ENCODE measurements at places on chromosomes 16 and 17.

DNA sequence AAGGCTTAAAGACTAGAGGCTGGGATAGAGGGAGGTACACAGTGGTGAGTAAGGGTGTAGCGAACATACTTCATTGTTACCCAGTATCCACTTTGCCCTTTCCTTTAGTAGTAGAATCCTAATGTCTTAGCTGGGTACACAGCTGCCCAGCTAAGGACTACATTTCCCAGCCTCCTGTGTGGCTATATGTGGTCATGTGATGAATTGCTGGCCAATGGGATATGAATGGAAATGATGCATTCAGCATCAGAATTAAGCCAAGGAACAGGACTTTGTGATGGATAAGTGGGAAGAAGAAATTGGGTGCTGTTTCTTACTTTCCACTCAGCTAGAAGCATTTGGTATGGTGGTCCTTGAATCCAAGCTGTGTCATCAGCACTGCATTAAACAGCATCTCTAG, 55.9 kb downstream of the FOXL1 start:
- no peak for DNase-seq

DNA sequence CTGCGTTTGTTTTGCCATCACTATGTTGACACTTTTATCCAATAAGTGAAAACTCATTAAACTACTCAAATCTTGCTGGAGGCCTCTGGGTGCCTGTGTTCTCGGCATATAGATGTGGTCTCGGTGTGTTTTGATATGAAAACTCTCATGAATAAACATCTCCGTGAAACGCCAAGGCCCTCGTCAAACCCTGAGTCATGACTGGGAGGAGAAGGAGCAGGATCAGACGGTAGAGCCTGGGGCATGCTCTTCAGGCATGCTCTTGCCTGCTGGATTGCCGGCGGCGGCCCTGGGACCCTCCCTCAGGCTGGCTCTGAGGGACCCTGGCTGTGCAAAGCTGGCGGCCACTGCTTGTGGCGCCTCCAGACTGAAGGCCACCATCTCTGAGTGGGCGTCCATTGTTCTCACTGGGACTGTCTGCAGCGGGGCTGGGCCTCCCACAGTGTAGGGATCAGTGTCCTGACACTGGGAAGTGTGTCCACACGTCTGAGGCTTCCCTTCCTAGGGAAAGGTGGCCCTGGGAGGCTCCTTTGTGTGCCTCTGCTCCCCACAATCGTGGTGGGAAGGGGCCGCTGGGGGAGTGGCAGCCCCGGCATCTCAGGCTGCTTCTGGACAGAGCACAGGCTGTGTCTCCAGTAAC, 1.7 kb upstream of the NPB start:
- DNase-seq, result no peak

GRCh38 chr17:29714146-29714545, 91.4 kb upstream of the CORO6 start:
- no peak for DNase-seq

DNA sequence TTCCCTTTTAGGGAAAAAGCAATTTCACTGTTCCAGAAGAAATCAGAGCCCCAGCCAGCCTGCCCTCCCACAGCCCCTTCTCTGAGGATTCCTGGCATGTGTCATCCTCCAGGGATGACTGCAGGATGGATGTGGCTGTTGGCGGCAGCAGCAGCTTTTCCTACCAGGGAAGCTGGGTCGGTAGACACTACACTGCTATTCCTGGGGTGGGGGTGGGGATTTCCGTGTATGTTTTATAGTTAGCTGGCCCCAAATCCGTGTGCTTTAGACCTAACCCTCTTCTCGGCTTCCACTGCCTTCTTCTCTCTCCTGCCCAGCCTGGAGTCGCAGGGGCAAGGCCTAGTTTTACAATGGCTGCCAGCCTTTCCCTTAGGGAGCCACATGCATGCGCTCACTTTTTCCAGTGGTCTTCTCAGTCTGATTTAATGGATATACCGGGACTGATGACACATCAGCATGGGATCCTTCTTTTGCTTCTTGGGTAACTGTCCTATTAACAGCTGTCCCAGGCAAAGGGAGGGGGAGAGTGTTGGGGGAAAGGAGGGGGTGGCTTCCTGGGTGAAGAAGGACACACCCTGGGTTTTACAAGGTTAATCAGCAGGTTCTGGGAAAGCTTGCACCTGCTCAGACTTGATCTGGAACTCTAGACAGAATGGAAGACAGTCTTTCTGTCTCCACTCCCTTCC, 2.7 kb upstream of the NFE2L1 start:
- DNase-seq, result no peak

DNA sequence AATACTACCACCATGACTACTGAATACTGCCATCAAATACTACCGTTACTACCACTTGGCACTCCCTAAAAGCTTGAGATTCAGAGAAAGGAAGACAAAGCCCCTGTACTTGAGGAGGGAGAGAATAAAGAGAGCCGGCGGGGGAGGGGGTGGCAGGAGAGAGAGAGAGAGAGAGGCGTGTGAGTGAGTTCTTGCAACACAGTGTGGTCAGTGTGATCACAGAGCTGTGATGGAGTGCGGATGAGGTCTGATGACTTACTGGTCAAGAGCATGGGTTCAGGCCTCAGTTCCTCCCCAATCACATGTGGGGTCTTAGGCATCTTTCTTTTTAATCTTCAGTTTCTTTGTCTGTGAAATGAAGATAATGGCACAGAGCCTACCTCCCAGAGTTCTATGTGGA, 19.2 kb downstream of the PRKCB start:
- DNase-seq, result no peak

GRCh38 chr17:48598736-48599135, 5.2 kb upstream of the HOXB5 start:
- DNase-seq, result no peak

GRCh38 chr17:45640141-45640850, 143.8 kb upstream of the CRHR1 start:
- DNase-seq, result peak; percentile 71

DNA sequence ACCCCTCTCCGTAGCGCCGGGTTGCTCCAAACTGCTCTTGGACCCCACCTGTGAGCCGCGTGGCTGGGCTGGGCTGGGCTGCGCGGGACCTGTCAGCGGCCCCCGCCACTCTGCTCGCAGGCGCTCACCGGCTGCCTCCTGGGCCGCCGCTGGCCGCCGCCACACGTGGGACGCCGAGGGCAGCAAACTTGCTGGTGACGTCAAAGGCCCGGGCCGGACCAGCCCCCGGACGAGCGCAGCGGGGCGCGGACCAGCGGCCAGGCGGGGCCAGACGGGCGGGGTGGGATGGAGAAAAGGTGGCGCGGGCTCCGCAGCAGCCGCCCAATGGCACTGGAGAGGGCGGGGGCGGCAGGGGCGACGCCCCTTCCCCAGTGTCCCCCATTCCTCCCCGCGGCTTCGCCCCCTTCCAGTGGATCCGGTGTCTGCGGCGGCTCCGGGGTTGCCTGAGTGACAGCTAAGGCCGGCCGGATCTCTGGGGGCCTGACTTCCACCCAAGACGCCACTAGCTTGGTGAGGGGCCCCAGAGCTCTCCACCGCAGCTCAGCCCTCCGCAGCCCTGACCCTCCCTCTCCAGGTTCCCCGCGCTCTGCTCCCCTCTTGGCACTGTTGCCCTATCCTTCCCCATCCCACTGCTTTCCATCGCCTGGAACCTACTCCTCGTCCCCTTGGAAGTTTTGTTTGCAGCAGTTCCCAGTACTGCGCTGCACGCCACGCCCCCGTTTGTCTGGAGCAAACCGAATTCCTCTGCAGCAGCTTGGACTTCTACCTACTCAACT, at the start of gene HS3ST3A1:
TSS of gene HS3ST3A1 (minus strand) at position 154 of the 776 bp plus-strand sequence. CDS start 800 bp downstream, outside the sequence.
- peak; percentile 58 for DNase-seq

Measured in uterus (tissue), 4 donors.